ENCODE measurements at places on chromosomes 2 and 18.
A peak's percentile ranks its signal among the peaks of the same experiment; 100 is the strongest.

DNA sequence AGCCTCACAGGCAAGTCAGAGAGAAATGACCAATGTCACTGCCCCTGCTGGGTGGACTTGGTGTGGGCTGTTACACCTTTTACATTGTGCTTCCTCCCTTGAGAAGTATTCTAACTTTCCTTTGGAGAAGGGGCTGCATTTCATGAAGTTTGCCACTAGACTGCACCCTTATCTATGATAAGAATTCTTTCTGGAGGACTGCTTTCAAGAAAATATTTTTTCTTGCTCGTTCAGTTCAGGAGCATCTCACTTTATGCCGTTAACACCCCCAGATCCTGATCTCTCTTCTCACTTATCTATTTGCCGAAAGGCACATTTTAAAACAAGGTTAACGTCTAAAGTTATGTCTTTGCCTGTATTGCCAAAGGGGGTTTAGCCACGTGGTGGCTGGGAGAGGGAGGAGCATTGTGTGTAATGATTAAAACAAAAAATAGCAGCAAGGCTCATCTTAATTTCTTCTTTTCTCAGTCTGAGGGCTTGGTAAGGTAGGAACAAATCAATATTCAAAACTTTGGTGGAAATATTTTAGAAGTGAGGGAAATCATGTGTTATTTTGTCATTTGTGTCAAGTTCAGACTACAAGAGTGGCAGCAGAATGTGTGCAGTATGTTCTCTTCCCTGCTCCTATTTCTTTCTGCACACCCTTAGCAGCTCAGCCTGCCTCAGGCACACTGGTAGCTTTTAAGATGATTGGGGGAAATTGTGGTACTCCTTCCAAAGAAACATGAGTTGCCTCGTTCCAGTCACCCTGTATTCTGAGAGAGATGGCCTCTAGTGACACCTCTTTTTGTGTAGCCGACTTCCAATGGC is 1.6 kb upstream of the IGFBP5 start:
- peak; percentile 60 for DNase-seq

- no peak for DNase-seq
Measured at GRCh38 chr2:192203876-192204275, 9.1 kb upstream of the TMEFF2 start.

DNA sequence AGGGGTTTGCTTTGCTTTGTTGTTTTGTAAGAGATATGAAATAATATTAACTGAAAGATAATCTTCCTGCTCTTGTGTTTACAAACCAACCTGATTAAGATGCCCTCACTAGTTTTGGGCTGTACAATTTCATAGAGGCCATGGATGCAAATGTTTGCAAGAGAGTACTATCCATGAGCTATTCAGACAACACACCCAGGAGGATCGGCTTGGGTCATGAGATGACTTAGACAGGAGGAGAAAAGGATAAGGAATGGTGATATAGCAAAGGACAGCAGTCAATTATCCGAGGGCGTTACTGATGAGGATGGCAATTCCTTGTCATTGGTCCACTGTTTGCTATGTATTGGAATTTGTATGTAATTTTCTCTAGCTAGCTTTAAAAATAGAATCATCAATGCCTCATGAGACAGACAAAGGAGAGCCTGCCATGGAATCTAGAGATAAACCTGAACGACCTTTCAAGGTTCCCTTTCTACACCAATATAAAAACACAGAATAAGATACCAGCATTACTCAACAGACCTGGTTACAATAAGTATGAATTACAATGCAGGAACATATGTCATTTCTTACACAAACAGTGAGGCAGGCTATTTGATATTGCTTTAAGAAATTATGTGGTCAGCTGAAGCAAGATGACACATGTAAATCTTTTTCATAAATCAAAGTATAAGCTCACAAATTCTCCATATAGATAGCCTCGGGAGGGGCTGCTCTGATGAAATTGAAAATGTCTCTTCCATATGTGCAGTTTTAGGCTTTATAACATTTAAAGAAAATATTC is 54.4 kb upstream of the SOS1 start:
- DNase-seq: no peak

DNA sequence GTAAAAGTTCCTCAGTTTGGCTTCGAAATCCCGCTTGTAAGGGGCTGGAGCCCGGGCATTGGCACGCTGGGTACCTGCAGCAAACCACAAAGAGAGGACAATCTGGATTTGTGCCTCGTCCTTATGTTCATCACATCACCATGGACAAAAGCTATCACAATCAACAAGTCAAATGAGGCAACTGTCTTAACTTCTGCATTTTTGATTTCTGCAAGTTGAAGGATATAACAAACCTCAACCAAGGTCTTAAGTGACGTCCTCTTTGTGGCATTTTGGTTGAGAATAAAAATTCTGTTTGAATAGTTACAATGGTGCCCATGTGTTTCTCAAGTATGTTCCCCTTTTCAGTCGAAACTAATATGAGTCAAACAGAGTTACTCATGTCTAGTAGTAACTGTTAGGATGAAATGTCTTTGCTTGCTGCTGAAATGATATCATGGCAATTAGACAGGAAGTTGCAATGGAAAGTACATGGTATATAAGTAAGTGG is 70.8 kb upstream of the STK17B start:
- no peak for DNase-seq

DNA sequence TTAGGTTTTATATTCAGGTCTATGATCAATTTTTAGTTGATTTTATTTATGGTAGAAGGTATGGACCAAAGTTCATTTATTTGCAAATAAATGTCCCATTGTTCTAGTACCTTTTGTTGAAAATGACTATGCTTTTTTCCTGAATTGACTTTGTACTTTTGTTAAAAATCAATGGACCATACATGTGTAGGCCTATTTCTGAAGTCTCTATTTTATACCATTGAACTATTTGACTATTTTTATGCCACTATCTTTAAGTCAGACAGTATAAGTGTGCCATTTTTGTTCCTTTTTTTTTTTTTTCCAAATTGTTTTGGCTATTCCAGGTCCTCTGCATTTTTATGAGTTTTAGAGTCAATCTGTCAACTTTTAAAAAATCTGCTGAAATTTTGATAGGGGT is 73.6 kb upstream of the UGP2 start:
- no peak for DNase-seq

- DNase-seq: no peak
Measured at GRCh38 chr2:64754570-64754969, 100.9 kb upstream of the SERTAD2 start.

GRCh38 chr18:26309281-26309680 is 83.0 kb downstream of the TAF4B start:
- no peak for DNase-seq

Measured in NCI-H345 (cell line).